ENCODE measurements at places on chromosomes 4 and X. TPM values are rescaled to one million over a fixed set of nuclear protein-coding genes. Genes with fewer than 3 reads are reported as not detected.

Gene ABCD1
- total RNA-seq = 15.4 TPM

Gene DAPP1
- 39.5 TPM for total RNA-seq

Gene ELMOD2
- total RNA-seq = 16.8 TPM

Gene COL25A1
- total RNA-seq = not detected

Gene PCSK1N
- total RNA-seq = 0.40 TPM

Data from activated CD4-positive, alpha-beta T cell treated with anti-CD3 and anti-CD28 coated beads, Interleukin-2, amount 10 ng/mL, durations not matched to agents 7 days and 5 days (primary cell).